Peyer's patch (tissue), 4 donors: ENCODE measurements at places on chromosomes 2 and 18. TPM values are rescaled to one million over a fixed set of nuclear protein-coding genes. Genes with fewer than 3 reads are reported as not detected.

- no peak for DNase-seq
Observed at GRCh38 chr2:63092857-63093256, 42.2 kb downstream of the OTX1 start.

The SPHKAP gene
- not detected for total RNA-seq

DNA sequence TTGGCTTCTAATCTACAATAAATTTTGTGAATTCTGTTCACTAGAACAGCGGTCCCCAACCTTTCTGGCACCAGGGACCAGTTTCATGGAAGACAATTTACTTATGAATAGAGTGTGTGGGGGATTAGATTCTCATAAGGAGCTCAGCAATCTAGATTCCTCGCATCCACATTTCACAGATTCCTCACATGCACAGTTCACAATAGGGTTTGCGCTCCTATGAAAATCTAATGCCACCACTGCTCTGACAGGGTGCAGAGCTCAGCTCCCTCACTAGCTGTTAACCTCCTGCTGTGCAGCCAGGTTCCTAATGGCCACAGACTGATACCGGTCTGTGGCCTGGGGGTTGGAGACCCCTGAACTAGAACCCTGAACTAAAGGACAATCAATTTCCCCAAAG, 1568.6 kb upstream of the NXPH2 start:
- DNase-seq: no peak

The PCARE gene
- not detected for total RNA-seq

The ALLC gene
- total RNA-seq: not detected
